Spleen (tissue), 13 donors: ENCODE measurements at places on chromosomes 16 and 17. TPM values are rescaled to one million over a fixed set of nuclear protein-coding genes. Genes with fewer than 3 reads are reported as not detected.

DNA sequence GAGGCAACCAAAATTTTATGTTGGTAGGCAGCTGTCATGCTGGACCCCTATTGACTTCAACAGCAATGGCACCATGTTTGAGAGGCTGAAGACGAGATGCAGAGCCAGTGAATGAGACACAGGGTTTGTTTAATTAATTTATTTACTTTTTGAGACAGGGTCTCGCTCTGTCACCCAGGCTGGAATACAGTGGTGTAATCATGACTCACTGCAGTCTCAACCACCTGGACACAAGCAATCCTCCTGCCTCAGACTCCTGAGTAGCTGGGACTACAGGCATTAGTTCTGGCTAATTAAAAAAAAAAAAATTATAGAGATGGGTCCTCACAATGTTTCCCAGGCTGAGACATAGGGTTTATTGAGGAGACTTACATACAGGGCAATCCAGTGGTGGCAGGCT lies 36.2 kb upstream of the PPM1D start:
- DNase-seq: no peak
- no peak overlapping the region for H3K4me3 ChIP-seq
- H3K4me1 ChIP-seq: no peaks in the 10 kb centered on the region
- no peak overlapping the region for H3K27ac ChIP-seq
- no peaks in the 10 kb centered on the region for H3K27me3 ChIP-seq

DNA sequence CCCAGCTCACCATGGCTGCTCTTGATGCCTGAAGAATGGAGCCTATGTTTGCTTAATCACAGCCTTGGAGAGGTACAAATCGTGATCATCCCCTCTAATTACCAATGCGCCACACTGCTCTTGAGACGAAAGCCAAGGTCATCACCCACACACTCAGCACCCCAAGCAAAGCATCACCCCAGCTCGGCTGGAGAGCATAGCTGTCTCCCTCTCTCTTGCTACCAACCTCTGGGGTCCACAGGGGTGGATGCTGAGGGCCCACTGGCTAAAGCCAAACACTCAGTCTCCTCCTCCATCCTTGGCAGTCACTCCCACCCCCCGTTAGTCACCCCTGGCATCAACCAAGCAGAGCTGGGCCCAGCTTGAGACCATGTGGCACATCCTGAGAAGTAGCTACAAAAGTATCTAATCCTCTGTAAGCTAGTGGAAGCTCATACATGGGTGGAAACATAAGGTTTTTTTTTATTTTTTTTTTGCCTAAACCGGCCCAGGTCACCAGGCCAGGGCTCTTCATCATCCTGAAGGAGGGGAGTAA lies 44.8 kb downstream of the PIMREG start:
- no peaks in the 10 kb centered on the region for H3K27me3 ChIP-seq
- no peak overlapping the region for H3K4me3 ChIP-seq
- no peaks in the 10 kb centered on the region for H3K36me3 ChIP-seq
- peaks cover 73% of the 10 kb centered on the region for H3K4me1 ChIP-seq

DNA sequence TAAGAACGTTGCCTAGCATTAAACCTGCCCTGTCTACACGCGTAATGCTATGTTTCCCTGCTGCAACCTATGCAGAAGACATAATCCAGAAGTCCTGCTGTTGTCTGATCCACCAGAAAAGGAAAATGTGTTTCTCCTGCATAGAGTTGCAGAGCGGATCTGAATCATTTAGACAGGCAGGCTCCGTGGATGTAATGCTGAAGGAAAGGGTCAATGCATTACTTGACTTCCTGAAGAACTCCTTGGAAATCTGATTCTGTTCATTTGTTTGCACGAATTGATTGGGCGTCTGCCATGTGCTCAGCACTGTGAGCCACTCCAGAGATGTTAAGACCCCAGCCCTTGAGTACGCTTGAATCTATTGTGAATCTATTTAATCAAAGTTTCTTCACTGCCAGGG lies 83.4 kb downstream of the FOXL1 start:
- H3K27me3 ChIP-seq: peaks cover 4% of the 10 kb centered on the region
- peaks cover 3% of the 10 kb centered on the region for H3K4me1 ChIP-seq
- no peaks in the 10 kb centered on the region for H3K36me3 ChIP-seq
- no peak overlapping the region for H3K4me3 ChIP-seq

OTOP2 gene
- not detected for total RNA-seq

ALOXE3 gene
- not detected for total RNA-seq

HOXB9 gene
- total RNA-seq: not detected

GRCh38 chr17:30395398-30396022 lies 16.8 kb downstream of the CPD start:
- no peak for DNase-seq
- H3K27ac ChIP-seq: no peak overlapping the region
- H3K27me3 ChIP-seq: no peaks in the 10 kb centered on the region
- H3K4me1 ChIP-seq: peaks cover 10% of the 10 kb centered on the region

OTOP3 gene
- total RNA-seq: not detected
